Fibroblast of skin of abdomen (primary cell): ENCODE measurements at places on chromosomes 11 and 22.

GRCh38 chr11:35321532-35322317, 97.6 kb downstream of the SLC1A2 start:
- DNase-seq: peak; percentile 96

DNA sequence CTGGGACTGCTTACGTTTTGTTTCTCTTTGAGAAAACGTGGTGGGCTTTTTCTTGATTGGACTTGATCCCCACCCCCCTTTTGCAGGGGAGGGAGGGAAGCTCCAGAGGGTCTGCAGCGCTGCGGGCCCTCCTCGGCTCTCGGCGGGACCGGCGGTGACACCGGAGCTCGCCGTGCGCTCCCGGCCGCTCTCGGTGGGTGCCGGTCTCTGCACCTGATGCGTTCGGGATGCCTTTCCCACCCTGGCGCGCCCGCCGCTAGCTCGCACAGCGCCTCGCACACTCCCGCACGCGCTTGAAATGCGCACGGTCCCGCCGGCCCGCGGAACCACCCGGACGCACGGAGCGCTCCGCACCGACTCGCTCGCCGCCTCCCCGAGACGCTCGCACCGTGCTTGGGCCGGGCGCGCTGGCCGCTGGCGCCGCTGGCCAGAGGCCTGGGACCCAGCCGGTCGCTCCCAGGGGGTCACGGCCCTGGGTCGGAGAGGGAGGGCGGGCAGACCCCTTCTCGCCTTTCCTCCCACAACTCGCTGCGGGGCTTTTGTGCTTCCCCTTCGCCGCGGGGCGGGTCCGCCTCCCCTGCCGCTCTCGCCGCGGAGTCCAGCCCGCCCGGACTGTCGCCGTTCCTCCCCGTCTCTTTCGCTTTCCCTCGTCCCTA, 1.0 kb downstream of the ZBTB16 start:
- DNase-seq: no peak

DNA sequence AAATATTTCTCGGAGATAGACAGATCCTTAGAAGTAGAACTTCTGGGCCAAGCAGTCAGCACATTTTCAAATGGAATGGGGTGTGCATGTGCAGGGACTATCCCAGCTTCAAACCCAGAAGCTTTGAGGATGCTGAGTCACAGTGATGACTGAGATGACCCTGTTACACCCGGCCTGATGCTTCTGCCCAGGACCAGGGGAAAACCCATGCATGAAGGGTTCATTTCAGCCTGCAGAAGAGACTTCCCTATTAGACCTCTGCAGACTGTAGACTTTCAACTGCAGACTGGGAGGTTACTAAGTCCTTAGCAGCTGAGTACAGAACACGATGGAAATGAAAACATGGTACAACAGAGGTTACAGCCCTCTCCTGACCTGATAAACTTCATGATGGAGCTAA, 3.6 kb upstream of the OR2AT4 start:
- DNase-seq: peak; percentile 13

GRCh38 chr11:76313913-76314740, 66.8 kb downstream of the THAP12 start:
- peak; percentile 52 for DNase-seq

DNA sequence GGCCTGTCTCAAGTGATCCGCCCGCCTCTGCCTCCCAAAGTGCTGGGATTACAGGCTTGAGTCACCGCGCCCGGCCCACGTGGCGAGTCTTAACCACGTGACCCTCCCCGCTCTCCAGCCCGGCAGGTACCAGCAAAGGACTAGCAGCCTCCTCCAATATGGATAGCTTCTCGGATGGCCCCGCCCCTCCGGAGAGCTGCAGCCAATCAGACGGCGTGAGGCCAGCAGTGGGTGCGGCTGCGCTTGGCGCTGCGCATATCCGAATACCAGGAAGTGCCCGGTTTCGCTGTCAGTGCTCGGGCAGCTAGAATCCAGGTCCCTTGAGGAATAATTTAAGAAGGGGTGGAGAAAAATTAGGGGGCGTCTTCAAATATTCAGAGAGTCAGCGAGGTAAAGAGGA, 14.7 kb upstream of the PISD start:
- DNase-seq: peak; percentile 89

GRCh38 chr11:3220101-3220500, 1.5 kb upstream of the MRGPRG start:
- DNase-seq: no peak

- no peak for DNase-seq
Observed at GRCh38 chr11:12599408-12600143, 74.6 kb upstream of the TEAD1 start.

DNA sequence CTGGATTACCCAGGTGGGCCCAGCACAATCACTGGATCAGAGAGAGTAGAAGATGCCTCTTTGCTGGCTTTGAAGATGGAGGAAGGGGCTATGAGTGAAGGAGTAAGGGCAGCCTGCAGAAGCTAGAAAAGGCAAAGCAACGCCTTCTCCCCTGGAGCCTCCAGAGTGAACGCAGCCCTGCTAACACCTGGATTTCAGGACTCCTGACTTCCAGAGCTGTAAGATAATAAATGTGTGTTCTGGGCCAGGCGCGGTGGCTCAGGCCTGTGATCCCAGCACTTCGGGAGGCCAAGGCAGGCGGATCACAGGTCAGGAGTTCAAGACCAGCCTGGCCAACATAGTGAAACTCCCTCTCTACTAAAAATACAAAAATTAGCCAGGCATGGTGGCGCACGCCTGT, 102.4 kb downstream of the MORC2 start:
- DNase-seq: no peak

- DNase-seq: no peak
Observed at GRCh38 chr11:19994672-19995071, 165.6 kb downstream of the DBX1 start.

DNA sequence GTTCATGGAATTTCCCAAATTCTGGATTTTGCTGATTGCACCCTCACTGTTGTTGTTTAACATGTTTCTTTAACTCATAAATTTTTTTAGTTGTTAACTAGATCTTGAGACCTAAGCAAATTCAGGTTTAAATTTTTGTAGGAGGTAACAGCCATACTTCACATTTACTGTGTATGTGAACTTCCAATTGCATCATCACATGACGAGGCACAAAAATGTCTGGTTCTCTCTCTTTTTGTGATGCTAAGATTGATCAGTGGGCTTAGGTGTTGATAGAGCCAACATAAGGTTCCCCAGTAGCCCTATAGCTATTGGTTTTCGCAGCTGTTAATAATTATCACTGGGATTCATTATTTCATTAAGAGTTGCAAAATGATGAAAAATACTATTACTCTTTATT, 277.5 kb downstream of the TMEM135 start:
- no peak for DNase-seq
